ENCODE measurements at places on chromosomes 11 and 22. TPM values are rescaled to one million over a fixed set of nuclear protein-coding genes. Genes with fewer than 3 reads are reported as not detected.

Gene CARS1
- 63.6 TPM for total RNA-seq

Gene PHOX2A
- not detected for total RNA-seq

Gene C11orf87
- total RNA-seq = not detected

Gene IL17REL
- not detected for total RNA-seq

Gene TMEM132A
- 2.4 TPM for total RNA-seq

Gene DGCR6L
- 40.6 TPM for total RNA-seq

Gene PATZ1
- 31.5 TPM for total RNA-seq

Gene OR52H1
- total RNA-seq = not detected

Gene MOB2
- total RNA-seq = 22.6 TPM

Gene KRTAP5-9
- total RNA-seq = not detected

Gene CCS
- 25.3 TPM for total RNA-seq

Gene AMBRA1
- 35.7 TPM for total RNA-seq

Gene MS4A12
- not detected for total RNA-seq

Gene PRDM10
- 13.6 TPM for total RNA-seq

Gene ABCC8
- 0.31 TPM for total RNA-seq

Gene OR52R1
- not detected for total RNA-seq

Gene SLC5A1
- total RNA-seq = not detected

Gene PRAME
- total RNA-seq = not detected

Gene KRTAP5-2
- total RNA-seq = not detected

Gene PLAAT4
- total RNA-seq = 11.8 TPM

Gene RASGRP2
- total RNA-seq = 19.5 TPM

Gene PGA5
- total RNA-seq = not detected

Gene HEPACAM
- total RNA-seq = not detected

Gene FEN1
- total RNA-seq = 147 TPM

Gene POTEH
- total RNA-seq = not detected

Gene P2RY2
- not detected for total RNA-seq

Gene BACE1-AS
- total RNA-seq = 5.7 TPM

Gene OR2AG1
- not detected for total RNA-seq

Gene ANGPTL5
- total RNA-seq = not detected

Gene MUC6
- not detected for total RNA-seq

Gene APOBEC3B
- total RNA-seq = 17.9 TPM

Gene PLEKHB1
- 1.3 TPM for total RNA-seq

Gene YPEL4
- 0.39 TPM for total RNA-seq

Gene CCDC82
- 29.9 TPM for total RNA-seq

Gene CTSD
- total RNA-seq = 92.1 TPM

Gene OR10D3
- not detected for total RNA-seq

Gene SHANK2
- total RNA-seq = not detected

Gene POU2AF2
- not detected for total RNA-seq

Gene MIOX
- total RNA-seq = not detected

Gene CARD18
- not detected for total RNA-seq

Gene KCNQ1OT1
- total RNA-seq = 0.67 TPM

Gene APOC3
- total RNA-seq = not detected

Gene FAT3
- not detected for total RNA-seq

Gene P2RX6
- 0.18 TPM for total RNA-seq

Data from activated T-helper 1 cell treated with anti-CD3 and anti-CD28 coated beads, Interleukin-12 subunit alpha, Interleukin-12 subunit beta, Interleukin-2, Interleukin-4 antibody, amounts not matched to agents 30 ng/mL and 10 ng/mL and 1 ng/mL, durations not matched to agents 14 hours and 24 hours and 36 hours (primary cell).